COLO829 (cell line): ENCODE measurements at places on chromosomes 11 and 22.

- DNase-seq: no peak
These were observed 29.2 kb downstream of the TTC28 start for GRCh38 chr22:28650463-28650862.

DNA sequence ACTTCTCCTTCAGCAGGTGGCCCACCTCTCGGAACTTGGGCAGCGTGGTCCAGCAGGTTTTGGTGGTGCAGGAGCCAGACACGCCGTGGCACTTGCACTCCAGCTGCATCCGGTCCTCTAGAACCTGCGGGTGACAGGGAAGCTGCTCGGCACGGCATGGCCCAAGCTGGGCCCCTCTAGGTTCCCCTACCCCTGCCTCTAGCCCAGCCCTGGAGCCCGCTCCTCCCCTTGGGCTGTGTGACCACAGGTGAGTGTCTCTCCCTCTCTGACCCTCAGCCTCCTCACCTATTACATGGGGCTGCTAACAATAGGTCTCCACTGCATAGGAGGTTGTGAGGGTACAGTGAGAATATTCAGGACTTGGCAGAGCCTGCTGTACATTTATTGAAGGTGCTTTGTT lies 53.8 kb downstream of the WNT7B start:
- no peak for DNase-seq

GRCh38 chr22:27199354-27199753 lies 542.0 kb downstream of the MIAT start:
- no peak for DNase-seq

DNA sequence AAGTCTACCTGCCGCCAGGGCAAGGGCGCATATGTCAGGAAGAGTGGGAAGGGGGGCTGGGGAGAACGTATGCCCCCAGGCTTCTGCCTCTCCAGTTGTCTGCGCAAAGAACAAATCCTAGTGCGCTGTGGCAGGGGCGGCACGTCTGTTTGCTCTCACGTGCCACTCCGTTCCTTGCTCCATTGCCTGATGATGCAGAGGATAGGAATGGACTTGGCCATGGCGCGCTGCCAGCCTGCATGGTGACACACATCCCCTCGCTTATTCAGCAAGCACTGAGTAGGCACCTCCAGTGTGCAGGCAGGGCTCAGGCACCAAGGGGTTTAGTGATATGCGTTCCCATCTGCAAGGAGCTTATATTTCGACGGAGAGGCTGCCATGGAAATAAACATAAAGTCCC lies 45.4 kb upstream of the SLC22A12 start:
- peak; percentile 24 for DNase-seq

DNA sequence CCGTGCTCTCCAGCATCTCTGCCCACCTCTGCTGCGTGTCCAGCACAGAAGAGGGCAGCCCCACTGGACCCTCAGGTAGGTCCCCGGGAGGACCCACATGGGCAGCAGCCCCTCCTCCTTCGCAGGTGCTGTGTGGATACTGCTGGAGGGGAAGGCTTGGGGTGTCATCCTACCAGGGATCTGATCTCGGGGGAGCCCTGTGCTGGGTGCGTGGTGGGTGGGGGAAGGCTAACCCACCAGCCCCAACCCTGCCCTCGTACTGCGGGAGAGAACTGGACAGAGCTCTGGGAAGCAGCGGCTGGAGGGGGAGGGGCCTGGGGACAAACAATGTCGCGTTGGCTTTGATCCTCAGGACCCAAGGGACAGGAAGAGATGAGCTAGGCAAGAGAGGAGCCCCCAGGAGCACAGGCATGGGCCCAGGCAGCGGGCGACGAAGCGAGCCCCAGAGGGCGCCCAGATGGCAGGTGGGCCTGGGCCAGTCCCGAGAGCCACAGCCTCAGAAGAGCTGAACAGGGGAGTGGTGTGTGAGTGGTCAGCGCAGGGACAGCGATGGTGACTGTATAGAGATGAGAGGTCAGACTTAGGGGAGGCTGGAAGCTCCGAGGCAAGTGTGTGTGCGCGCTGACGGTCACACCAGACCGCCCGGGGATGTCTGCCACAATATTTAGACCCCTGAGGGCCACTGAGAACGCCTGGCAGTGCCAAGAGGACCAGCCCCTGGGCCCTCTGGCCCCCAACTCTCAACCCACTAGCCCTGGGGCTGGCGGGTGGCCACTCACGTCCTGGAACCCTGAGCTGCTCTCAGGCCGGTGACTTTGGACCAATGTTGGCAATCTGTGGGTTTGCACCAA lies 1.4 kb upstream of the PIM3 start:
- no peak for DNase-seq

DNA sequence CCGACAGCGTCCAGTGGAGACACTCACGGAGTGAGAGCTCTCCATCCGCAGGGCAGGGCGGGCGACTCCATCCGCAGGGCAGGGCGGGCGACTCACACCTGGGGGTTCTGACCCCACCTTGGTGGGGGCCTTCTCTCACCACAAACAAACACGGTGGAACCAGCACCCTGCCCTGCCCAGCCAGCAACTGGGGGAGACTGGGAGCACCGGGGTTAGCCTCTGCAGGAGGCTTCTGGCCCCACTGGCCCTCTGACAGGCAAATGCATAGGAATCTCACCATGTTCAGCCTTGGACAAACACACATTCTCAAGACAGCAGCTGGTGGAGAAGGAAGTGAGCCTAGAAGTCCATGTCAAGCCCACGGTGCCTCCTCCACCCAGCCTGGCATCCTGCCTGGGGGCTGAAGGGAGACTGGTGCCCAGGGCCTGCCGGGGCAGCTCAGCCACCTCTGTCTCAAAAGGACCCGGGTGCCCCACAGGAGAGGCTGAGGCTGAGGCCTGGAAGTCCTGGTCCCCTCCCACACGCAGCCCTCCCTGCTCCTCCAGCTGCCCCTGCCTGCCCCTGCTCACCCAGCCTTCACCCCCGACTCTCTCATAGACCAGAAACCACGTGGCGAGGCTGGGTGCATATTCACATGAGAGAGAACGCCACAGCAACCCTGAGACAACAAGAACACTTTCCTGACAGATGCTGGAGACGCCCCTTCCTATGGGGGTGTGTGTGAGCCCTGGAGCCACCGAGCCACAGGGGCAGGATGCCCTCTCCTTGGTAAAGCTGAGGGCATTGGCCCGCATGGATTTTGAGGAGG lies 98.4 kb upstream of the B3GAT1 start:
- DNase-seq: no peak

- DNase-seq: peak; percentile 29
These were observed 130.5 kb upstream of the ANO3 start for GRCh38 chr11:26201411-26201810.

DNA sequence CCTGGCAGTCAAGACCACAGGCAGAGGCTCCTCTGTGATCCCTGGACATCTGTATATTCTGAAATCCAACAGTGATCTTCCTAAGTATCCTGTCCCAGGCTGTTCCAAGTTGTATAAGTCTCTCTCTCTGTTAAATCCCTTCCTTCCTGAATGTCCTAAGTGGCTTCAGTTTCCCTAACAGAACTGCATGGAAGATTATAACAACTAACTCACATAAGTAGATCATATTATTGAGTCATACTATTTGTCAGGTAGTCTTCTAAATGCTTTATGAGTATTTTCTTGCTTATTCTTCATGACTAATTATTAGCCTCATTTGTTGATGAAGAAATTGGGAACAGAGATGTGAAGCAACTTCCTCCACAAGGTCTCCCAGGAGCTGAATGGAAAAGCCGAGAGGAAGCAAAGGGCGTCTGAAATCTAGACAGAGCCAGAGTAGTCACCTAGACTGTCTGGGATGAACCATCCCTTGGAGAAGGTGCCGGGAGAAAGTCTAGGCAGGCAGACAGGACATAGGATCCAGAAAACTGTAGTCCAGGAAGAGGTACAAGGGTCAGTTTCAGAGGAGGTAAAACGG lies 93.2 kb upstream of the FAT3 start:
- no peak for DNase-seq

- DNase-seq: no peak
These were observed 213.8 kb downstream of the TMEM135 start for GRCh38 chr11:87251560-87251959.

DNA sequence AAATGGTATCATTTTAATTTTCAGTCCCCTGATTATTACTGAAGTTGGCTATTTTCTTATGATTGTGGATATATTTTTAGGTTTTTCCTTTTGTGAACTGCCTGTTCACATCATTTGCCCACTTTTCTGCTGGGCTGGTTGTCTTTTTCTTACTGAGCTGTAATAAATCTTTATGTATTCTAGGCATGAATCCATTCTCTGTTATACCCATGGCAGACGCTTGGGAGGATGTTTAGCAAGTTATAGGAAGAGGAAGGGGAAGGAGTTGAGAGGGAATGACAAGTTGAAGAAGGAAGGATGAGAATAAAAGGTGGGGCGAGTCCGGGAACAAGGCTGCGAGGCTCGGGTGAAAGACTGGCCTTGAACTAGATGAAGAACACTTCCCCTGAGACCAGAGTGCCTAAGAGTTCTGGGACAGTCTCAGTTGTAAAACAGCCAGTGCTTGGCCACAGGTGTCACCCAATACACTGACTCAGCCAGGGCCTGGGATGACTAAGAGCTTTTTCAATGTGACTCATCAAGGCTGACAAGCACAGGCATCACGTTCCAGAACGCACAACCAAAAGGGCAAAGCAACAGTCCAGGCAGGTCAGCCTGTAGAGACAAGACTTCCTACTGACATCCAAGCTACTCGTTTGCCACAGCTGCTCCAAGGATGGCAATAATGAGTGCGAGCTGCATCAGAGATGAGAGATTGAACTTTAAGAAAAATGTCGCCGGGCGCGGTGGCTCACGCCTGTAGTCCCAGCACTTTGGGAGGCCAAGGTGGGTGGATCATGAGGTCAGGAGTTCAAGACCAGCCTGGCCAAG lies 35.2 kb downstream of the LRFN4 start:
- peak; percentile 75 for DNase-seq

- no peak for DNase-seq
These were observed 192.6 kb downstream of the CASP12 start for GRCh38 chr11:104705490-104706190.

GRCh38 chr11:97419729-97420128 lies 1029.9 kb downstream of the JRKL start:
- DNase-seq: no peak

DNA sequence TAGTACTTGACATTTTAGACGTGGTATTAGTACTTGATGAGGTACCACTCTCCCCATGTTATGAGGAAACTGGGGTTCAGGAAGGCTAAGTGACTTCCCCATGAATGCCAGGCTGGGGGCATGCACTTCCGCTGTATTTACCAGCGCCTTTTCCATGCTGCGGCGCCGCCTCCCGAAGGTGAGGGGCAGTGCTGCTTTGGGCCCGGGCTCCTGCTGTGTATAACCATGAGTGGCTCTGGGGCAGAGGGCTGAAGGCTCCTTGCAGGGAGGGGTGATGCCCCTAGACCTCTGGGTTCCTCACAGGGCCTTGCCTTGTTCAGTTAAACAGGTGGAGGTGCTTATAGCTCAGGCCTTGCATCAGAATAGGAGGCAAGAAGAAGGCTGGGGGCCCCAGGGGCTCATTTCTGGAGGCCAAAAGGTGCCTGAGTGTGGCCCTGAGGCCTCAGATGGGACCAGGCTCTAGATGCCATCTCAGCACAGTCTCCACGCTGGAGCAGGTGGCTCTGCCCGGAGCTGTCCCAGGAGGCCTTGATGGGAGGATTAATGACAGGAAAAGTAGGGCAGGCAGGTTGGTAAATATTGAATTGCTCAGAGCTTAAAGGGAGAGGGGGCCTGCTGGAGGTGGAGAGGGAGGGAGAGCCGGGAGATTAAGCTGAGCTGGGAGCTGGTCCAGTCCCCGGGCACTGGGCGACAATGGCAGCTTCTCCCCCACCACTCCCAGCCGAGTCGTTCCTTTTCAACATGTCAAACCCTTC lies 129.6 kb downstream of the CEP164 start:
- DNase-seq: no peak

DNA sequence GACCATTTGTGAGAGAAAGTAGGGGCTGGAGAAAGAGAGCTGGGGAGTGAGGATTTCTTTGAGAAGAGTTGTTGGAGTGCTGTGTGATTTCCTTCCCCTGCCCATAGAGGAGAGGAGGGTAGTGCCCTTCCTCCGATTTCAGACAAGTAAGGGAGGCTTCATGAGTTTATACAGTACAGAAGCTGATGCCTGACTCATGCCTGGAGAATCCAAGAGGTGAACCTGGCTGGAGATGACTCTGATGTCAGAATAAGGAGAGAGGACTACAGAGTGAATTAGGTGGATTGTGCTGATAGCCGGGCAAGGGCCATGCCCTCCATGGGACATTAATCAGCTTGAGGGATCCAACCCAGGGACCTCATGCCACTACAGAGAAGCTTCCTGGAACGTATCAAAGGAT lies 91.6 kb downstream of the FAR1 start:
- no peak for DNase-seq

DNA sequence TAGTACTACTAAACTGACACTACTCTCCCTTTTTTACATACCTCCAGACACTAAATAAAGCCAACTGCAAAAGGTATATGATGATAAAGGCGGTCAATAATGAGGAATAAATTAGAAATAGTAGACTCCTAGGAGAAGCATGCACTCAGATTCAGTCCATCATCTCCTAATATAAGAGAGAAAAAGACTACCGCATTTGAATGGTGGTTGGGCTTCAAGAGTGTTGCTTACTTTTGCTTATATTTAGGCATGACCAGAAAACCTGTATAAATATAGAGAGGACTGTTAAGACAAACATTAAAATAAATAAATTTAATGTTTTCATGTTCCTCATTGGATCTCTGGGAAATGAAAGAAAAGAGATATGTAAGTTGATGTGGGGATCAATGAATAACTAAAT lies 1137.0 kb downstream of the FAM181B start:
- no peak for DNase-seq

GRCh38 chr22:44807915-44808690 lies 55.7 kb downstream of the ARHGAP8 start:
- no peak for DNase-seq
